ENCODE measurements at places on chromosomes 16 and 17.
A peak's percentile ranks its signal among the peaks of the same experiment; 100 is the strongest.

DNA sequence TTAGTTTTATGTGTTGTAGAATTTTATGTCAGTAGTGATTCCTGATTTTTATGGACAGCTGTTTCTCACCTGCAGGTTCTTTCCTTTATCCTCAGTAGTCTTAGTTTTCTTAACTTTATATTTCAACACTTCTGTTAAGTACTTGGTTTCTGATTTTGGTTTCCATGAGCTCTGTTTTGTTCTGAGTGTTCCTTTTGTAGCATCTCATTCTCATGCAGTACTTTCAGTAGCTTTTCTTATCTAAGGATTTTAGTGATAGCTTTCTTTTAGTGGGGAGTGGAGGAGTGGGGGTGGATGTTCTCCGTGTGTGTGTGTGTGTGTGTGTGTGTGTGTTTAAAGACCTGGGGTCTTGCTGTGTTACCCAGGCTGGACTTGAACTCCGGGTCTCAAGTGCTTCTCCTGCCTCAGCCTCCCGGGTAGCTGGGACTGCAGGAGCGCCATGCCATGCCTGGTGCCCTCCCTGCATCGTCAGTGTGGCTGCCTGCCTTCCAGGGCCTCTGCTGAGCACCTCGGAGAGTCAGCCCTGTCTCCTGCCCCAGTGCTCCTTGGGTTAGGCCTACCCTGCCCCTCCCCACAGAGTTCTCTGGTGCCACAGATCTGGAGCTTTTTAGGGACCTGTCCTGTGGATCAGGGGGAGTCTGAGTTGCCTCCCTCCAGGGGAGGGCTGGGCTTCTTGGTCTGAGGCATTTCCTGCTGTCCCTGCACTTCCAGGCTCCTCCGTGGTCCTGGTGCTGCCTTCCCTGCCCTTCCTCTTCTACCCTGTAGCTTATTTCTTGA lies 4.3 kb upstream of the ZNF750 start:
- no peak for DNase-seq

GRCh38 chr16:86865851-86866662 lies 287.7 kb downstream of the FOXL1 start:
- DNase-seq = no peak

GRCh38 chr16:27403601-27403992 lies 1.6 kb downstream of the IL21R start:
- peak; percentile 34 for DNase-seq

- no peak for DNase-seq
Measured at GRCh38 chr17:67044016-67044772, at the start of gene CACNG1. Gene CACNG1 (plus strand): TSS chr17:67044554. CDS start chr17:67044661, 107 bp downstream.

- no peak for DNase-seq
Measured at GRCh38 chr16:21169249-21169981, 10.9 kb downstream of the LDAF1 start.

DNA sequence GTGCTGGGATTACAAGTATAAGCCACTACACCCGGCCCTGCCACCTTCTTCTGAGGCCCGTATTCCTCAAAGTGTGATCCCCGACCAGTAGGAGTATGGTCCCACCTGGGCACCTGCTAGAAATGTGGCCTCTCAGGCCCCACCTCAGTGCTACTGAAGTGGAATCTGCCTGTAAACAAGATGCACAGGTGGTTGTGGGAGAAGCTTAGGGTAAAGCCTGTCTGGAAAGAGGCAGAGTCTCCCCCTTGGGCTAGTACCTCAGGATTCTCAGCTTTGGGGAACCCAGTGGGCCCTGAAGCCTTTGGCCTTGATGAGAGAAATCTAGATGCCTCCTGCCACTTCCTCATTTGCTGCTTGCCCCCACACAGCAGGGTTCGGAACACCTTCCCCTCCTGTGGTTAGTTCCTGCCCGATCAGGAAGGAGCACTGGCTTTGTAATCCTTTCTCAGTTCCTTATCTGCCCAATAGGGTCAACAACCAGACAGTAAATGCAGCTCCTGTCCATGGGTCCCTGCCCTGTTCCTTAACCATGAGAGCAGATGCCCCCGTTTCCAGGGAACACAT lies 25.2 kb downstream of the TK2 start:
- no peak for DNase-seq

- no peak for DNase-seq
Measured at GRCh38 chr16:82892324-82892723, 265.6 kb downstream of the CDH13 start.

DNA sequence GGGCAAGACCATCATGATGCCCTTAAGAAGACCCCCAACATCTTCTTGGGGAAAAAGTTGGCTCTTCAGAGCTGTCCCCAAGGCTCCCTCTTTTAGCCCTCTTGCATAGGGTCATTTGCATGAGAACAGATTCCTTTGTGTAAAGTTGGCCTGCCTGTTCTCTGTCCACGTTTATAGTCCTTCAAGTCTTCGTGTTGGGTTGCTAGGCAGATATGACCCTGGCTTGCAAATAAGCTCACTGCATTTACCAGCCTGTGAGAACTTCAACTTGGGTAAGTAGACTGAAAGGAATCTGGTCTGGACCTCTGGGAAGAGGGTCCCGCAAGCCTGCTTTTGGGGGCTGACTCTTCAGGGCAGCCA lies 2.9 kb downstream of the ARSG start:
- no peak for DNase-seq

DNA sequence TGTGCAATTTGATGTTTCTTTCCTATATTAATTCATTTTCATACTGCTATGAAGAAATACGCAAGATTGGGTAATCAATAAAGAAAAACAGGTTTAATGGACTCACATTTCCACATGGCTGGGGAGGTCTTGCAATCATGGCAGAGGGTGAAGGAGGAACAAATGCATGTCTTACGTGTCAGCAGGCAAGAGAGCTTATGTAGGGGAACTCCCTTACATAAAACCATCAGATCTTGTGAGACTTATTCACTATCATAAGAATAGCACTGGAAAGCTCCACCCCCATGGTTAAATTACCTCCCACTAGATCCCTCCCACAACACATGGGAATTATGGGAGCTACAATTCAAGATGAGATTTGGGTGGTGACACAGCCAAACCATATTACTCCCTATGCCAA lies 418.9 kb upstream of the MAF start:
- no peak for DNase-seq

- no peak for DNase-seq
Measured at GRCh38 chr16:73058616-73059409, 10.9 kb upstream of the ZFHX3 start.

GRCh38 chr16:4322121-4323052 lies 6.5 kb downstream of the GLIS2 start:
- DNase-seq = no peak

DNA sequence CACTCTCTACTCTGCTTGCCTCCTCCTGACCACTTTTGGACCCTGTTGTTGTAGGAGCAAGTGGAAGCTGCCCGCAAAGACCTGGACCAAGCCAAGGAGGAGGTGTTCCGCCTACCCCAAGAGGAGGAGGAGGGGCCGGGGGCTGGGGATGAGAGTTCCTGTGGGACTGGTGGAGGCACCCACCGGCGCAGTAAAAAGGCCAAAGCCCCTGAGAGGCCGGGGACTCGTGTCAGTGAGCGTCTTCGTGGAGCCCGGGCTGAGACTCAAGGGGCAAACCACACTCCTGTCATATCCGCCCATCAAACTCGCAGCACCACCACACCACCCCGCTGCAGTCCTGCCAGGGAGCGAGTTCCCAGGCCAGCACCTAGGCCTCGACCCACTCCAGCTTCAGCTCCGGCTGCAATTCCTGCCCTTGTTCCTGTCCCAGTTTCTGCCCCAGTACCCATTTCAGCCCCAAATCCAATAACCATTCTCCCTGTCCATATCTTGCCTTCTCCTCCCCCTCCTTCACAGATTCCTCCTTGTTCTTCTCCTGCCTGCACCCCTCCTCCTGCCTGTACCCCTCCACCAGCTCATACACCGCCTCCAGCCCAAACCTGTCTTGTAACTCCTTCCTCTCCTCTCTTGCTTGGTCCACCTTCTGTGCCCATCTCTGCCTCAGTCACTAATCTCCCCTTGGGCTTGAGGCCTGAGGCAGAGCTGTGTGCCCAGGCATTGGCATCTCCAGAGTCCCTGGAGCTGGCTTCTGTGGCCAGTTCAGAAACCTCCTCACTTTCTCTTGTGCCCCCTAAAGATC lies 11.0 kb upstream of the PHKG2 start:
- DNase-seq = no peak

- peak; percentile 42 for DNase-seq
Measured at GRCh38 chr17:28549236-28550132, 2.9 kb downstream of the UNC119 start.

- DNase-seq = no peak
Measured at GRCh38 chr17:50721194-50722010, 2.0 kb downstream of the LUC7L3 start.

DNA sequence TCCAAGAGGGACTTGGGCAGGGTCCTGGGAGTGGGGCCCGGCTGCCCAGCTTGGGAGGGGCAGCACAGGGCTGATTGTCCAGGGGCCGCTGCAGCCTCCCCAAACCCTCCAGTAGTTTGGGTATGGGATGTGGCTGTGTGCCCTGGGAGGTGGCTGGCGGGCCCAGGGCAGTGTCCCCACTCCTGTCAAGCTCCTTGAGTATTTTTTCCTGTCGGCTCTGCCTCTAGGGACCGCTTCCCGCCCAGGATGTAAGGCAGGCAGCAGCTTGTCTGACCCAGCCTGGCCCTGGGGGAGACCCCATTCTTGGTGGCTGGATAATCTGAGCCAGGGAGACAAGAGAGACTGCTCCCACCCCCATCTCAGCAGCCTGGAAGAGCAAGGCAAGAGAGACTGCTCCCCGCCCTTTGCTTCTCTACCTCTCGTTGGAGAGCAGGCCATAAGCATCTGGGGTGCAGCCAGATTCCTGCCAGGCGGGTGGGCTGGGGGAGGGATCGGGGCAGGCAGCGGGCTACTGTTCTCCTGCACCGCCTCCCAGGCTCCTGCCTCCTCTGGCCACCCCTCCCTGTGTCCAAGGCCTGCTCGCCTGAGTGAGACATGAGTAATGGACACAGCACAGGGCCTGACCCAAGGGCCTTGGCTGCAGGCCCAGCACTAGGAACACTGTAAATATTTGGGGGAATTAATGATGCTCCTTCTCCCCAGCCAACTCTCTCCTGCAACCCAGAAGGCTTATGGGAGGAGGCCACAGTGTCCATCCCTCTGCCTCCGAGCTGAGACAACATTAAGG lies 18.4 kb upstream of the ITGA3 start:
- no peak for DNase-seq

DNA sequence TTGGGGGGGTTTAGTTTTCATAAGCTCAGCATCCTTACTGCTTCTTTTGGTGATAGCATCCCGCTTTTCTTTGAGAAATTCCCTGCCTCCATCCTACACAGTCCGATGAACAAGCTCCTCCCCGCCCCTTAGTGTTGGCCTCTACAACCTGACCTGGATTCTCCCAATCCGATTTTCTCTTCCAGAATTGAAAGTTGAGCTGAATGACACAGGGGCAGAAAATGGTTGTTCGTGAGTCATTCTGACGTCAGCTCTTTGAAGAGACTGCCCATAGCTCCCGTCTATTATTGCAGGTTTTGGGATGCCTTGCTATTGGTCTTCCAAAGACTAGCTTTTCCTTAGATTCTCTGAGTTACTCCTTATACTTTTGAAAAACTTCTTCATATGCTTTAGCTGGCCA lies 279.7 kb downstream of the SLC39A11 start:
- DNase-seq = no peak

- DNase-seq = no peak
Measured at GRCh38 chr17:70121126-70121525, 46.1 kb downstream of the KCNJ16 start.

GRCh38 chr17:5588584-5588983 lies 4.3 kb upstream of the NLRP1 start:
- DNase-seq = no peak

GRCh38 chr17:36929851-36930582 lies 7.3 kb upstream of the LHX1 start:
- no peak for DNase-seq

DNA sequence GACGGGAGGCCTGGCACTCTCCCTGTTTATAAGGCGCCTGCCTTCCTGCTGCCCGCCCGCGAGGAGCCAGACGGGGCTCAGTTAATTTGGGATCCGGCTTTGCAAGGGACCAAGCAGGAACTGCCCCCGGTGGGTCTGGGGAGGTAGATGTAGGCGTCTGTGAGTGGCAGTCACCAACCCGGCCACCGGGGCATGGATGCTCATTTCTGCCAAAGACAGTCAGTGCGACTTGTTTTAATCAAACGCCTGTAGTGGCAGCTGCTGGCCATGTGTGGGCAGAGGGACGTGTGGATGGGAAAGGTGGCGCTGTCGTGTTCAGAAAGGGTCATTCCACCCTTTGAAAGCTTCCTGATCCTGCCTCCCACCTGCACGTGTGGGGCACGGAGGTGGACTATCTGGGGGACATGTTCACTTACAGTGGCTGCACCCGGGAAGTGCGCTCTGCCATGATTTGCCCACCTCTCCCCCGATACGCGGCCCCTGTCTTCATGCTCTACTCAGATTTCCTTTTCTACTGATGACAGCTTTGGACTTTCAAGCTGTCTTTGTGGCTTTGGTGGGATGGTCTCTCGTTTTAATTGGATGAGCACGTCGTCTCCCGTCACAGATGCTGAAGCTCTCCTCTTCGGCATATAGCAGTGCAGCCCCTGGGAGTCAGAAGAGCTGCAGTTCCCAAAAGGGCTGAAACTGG lies 60.3 kb upstream of the CIBAR2 start:
- DNase-seq = no peak

GRCh38 chr16:14353340-14353739 lies 276.7 kb downstream of the PARN start:
- no peak for DNase-seq
